ENCODE measurements at places on chromosomes 6 and 20.

- no peak for DNase-seq
Observed at GRCh38 chr6:56573624-56574023, 69.1 kb downstream of the DST start.

DNA sequence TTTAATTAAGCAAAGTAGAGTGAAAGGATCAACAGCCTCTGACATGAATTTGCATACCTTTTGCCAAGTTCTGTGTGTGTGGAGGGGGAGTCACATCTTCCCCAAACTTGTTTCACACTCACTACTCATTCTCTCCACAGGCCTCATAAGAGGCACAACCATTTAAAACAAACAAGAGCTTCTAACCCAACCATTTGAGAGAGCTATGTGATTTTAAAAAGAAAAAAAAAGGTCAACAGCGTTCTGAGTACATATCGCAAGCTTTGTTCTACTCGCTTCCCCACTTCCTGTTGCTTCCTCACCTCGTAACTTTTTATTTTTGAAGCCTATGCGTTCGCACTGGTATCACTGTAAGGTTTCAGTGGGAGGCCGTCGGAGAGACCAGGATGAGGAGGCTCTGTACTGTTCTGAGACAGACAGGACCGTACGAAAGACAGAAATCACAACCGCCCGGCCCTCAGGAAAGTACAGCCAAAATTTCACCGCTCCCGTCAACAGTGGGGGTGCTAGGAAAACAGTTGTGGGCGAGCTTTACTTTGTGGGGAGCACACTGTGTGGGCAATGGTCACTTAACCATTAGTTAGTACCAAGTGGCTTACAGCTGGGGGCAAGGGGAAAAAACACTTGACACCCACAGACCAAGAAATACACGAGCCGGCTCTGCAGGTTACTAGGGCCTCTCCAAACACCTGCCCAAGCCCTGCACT, 61.3 kb downstream of the TRERF1 start:
- DNase-seq: peak; percentile 29

GRCh38 chr6:2222275-2222842, 23.0 kb downstream of the GMDS start:
- no peak for DNase-seq

DNA sequence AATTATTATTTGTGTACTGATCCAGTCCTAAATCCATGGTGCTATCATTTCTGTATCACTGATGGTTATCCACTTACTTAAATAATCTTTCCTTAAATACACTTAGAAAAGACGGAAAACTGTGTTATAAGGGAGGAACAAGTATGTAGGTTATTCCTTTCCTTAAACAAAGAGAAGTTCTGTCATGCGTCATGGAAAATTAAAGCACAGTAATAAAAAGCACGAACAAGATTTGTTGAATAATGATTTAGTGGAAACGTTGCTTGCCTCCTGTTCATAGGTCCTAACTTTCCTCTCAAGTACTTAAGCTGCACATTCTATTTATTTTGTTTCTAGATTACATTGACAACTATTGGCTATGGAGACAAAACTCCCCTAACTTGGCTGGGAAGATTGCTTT, 120.4 kb downstream of the KHDC1L start:
- DNase-seq: no peak

DNA sequence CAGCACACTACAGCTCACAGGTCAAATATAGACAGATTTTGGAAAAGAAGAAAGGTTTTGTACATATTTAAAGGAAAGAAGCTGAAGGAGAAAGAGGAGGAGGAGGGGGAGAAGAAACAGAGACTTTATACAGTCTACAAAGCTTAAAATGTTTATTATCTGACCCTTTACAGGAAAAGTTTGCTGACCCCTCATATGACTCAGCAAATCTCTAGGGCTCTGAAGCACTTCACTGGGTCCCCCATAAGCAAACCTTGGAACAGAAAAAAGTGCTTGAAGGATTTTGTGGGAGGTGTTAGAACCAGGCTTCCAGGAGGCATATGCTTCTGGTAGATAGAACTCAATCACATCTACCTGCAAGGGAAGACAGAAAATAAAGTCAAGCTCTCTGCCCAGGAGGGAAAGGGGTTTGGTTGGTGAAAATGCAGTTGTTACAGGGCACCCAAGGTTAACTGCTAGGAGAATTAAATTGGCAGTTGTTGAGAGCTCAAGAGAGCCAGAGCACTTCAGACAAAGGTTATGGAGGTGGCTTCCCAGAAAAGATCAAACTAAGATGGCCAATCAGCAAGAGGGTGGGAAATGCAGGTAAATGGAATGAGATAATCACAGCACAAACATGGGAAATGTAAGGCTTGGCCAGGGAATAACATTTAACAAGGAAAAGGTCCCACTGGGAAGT, 207.4 kb upstream of the SGK1 start:
- DNase-seq: no peak

Data from activated effector memory CD4-positive, alpha-beta T cell treated with Interleukin-2 at 50 U/mL for 16 hours (primary cell).